ENCODE measurements at places on chromosomes 6 and 20.

DNA sequence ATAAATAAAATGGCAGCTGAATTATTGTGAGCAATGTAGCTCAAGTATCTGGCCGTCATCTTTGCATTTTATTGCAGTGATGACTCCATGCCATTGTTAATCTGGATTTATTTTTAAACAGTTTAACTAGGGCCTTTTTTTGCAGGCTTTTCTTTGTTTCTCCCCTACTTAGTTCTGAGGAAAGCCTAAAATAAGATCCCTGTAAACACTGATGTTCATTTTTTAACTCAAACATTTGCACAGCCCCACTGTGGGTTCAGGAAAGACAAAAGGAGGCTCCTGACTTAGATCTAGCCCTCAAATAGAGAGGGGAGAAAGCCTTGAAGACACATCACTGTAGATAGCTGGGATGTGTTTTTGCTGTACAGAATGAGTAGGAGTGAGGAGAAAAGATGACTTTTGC lies 69.2 kb downstream of the PLEKHG1 start:
- DNase-seq: no peak

GRCh38 chr20:11454966-11455799 lies 462.5 kb upstream of the BTBD3 start:
- no peak for DNase-seq

GRCh38 chr6:157068691-157069324 lies 254.5 kb downstream of the TMEM242 start:
- DNase-seq: no peak

DNA sequence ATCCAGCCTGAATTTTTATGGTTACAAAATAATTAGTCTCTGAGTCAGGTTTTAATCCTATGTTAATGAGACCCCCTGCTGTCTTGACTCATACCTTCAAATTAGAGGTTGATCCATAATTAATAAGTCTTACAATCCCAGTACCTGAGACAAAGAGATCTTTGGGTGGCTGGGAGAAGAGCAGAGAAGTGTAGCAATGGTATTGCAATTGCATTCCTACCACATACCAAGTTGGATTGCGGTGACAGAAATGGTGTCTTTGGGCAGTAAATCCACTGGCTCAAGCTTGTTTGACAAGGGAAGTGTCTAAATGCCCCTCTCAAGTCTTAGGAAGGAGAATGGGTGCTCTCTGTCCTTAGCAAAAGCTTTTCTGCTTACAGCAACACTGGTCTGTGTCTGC lies 150.4 kb downstream of the BTBD3 start:
- DNase-seq: no peak

DNA sequence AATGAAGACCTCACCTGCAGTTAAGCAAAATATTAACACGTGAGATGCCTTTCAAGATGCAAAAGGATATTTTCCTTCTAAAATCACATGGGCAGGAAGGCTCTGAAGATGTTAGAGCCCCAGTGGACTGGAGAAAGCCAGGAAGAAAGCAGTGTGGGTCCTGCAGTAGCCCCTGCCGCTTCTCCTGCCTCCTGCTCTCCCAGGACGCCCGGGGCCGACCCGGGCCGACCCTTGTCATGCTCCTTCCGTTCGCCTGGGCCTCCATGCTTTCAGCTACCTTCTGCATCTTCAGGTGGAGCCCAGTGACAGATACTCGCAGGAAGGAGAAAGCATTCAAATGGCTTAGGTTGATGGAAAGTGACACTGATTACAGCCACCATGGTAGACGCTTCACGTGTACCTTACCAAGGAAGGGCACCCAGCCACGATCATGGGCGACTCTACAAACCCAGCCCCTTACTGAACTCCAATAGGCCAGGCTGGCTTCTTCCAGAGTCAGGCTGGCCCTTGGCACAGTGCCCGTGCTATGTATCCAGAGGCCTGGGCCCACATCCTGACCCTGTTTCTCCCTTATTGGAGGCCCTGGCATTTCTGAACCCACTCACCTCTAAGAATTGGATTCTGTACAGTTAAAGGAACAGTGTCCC lies 69.0 kb downstream of the TCP11 start:
- DNase-seq: no peak

DNA sequence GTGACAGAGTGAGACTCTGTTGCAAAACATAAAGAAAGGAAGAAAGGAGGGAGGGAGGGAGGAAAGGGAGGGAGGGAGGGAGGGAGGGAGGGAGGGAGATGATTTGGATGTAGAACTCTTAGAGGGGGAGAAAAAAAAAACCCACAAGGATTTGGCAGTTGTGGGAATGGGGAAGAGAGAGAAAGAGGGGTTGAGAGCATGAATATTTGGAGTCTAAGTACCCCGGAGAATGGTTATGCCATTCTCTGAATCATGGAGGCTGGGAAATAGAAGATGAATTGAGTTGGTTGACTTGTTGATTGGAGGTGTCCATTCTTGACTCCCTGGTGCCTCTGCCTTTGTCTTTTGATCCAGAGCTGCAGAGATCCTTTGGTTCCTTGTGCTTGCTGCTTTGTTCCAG lies 35.7 kb downstream of the RALY start:
- no peak for DNase-seq

- no peak for DNase-seq
These were observed 32.8 kb upstream of the TASP1 start for GRCh38 chr20:13671512-13671911.

DNA sequence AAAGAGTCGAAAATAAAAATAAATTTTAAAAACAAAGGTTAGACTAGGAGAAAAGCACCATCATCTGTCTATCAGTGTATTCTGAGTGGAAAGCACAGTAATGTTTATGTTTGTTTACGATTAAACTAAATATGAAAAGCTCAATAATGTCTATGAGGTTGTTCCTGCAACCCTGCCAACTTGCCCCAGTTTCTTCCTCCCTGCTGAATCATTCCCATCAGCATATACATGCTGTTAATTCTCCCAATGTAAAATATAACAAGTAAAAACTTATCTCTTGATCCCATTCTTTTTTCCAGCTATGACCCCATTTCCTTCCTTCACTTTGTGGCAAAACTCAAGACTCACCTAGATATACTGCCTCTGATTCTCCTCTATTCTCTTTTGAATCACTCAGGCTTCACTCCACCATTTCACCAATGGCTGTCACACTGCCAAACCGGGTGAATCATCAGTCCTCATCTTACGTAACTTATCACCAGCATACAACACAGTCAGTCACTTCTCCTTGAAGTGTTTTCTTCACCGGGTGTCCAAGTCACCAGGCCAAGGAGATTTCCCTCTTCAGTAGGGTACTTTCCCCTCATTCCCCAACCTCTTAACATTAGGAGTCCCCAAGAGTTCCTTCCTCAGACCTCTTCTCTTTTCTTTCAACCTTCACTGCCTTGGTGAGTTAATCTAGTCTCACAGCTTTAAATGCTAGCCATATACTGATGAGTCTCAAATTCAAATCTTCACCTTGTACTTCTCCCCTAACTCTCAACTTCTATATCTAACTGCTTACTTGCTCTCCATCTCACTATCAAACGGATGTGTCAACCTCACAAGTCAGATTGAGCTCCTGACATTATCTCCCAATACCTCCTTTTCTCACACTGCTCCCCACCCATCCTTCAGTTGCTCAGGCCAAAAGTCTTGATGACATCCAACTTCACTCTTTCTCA lies 6.2 kb downstream of the TMEM242 start:
- peak; percentile 46 for DNase-seq

DNA sequence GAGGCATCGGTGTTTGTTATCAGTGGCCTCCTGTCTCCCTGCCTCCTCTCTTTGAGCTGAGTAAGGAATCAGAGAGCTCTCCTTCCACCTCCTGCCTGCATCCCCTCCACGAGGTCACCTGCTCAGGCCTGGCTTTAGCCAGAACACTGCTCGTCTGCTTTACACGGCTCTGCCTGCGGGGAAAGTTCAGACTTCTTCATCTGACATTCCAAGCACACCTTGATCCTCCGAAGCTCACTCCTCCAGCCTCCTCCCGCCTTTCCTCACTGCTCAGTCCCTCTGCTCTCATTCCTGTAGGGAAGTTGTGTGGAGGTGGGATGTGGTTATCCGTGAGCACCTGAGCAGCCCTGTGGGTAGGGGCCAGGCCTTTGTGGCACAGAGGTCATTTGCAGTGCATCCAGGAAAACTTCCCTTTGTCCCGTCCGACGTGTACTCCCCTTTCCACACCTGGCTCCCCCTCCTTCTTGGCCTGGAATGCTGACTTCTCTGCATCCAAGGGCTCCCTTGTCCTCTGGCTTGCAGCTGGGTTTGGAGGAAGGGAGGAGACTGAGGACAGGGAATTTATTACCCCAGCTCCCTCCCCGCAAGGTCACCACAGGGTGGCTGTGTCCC lies 12.8 kb upstream of the CCDC167 start:
- DNase-seq: no peak

- DNase-seq: no peak
These were observed 352.4 kb downstream of the KIF16B start for GRCh38 chr20:16220826-16221225.

DNA sequence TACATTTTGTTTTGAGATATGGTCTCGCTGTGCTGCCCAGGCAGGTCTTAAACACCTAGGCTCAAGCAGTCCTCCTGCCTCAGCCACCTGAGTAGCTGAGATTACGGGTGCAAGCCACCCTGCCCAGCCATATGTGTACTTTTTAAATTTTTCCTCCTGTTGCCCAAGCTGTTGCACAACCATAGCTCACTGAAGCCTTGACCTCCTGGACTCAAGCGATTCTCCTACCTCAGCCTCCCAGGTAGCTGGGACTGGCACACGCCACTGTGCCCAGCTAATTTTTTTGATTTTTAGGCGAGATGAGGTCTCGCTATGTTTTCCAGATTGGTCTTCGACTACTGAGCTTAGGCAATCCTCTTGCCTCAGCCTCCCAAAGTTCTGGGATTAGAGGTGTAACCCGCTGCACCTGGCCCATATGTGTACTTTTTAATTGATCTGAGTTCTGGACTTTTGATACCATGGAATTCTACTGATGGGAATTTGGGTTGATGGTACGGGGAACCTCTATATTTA lies 44.9 kb downstream of the ITCH start:
- DNase-seq: no peak

GRCh38 chr6:53985366-53985765 lies 125.9 kb upstream of the MLIP start:
- DNase-seq: no peak

- DNase-seq: no peak
These were observed 131.9 kb downstream of the GJA10 start for GRCh38 chr6:90026216-90026615.

DNA sequence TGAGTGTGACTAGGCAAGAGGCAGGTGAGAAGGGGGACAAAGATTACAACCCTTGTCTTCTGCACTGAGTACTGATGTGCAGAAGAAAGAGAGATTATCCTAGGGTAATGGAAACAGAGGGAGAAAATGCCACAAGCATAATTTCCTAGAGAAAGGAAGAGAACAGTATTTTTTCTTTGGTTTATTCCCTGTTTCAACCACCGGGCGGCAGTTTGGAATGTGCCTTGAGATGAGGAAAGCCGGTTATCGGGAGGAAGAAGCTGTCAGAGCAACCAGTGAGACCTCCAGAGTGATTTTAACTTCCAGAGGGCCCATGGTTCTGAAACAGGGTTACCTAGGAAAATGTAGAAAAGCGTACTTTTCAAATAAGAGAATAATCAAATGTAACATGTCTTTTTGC lies 121.4 kb downstream of the REV3L start:
- DNase-seq: no peak

DNA sequence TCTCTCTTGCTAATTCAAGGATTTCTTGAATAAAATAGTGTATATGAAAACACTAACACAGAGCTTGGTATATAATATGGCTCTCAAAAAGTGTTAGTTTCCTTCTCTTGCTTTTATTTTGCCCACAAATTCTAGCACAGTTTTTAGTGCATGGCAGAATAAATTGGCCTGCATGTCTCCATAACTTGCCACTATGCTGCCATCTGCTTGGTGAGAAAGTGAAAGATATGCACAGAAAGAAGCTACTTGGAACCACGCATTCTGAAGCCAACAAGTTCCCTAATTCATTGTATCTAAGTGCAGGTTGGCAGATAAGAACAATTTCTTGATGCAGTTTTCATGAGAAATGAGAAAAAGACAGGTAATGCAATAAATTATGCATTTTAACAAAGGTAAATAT lies 101.2 kb downstream of the EPHA7 start:
- DNase-seq: no peak

DNA sequence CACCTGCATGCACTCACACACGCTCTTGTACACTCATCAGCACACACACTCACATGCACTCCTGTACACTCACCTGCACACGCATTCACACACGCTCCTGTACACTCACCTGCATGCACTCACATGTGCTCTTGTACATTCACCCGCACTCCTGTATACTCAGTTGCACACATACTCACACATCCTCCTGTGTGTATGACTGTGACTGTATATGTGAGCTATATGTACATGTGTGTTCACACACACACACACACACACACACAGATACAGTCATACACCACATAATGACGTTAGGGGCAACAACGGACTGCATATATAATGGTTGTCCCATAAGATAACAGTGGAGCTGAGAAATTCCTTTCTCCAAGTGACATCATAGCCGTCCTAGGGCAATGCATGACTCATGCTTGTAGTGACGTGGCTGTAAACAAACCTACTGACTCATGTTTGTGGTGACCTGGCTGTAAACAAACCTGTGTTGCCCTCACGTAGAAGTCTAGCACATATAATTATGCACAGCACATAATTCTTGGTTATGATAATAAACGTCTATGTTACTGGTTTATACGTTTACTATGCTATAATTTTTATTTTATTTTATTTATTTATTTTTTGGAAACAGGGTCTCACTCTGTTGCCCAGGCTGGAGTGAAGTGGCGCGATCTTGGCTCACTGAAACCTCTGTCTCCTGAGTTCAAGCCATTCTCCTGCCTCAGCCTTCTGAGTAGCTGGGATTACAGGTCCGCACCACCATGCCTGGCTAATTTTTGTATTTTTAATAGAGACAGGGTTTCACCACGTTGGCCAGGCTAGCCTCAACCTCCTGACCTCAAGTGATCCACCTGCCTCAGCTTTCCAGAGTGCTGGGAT lies 22.8 kb upstream of the TAF4 start:
- no peak for DNase-seq

- peak; percentile 51 for DNase-seq
These were observed 274.1 kb downstream of the CLIC5 start for GRCh38 chr6:45741437-45742171.

DNA sequence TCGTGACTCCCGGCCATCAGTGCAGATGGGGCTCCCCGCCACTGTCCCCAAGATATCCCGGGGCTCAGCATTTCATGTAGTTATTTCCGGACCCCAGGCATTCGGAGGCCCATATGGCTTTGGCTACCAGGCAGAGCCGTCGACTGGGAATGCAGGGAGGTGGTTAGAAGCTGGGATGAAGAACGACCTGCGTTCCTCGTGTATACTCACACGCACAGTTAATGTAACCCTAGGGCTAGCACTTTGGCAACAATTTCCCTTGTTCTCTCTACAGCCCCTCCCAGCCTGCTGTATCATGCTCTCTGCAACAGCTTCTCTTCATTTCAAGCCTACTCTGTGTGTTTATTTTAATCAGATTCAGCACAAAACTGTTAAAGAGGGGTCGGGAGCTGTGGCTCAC lies 240.4 kb downstream of the MYLK4 start:
- DNase-seq: no peak

All from activated CD4-positive, alpha-beta T cell treated with anti-CD3 and anti-CD28 coated beads, Interleukin-2, amount 50 U/mL, for 48 hours (primary cell).